Activated effector memory CD4-positive, alpha-beta T cell treated with anti-CD3 and anti-CD28 coated beads, Interleukin-2, amount 50 U/mL, for 16 hours (primary cell): ENCODE measurements at places on chromosomes 4 and X.

DNA sequence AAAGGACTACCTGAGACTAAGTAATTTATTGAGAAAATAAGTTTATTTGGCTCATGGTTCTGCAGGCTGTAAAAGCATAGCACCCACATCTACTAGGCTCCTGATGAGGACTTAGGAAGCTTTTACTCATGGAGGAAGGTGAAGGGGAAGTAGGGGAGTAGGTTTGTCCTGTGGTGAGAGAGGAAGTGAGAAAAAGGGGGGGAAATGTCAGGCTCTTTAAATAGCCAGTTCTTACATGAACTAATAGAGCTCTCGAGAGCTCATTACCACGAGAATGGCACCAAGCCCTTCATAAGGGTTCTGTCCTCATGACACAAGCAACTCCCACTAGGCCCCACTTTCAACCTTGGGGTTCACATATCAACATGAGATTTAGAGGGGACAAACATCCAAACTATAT lies 125.5 kb upstream of the NRK start:
- no peak for DNase-seq

DNA sequence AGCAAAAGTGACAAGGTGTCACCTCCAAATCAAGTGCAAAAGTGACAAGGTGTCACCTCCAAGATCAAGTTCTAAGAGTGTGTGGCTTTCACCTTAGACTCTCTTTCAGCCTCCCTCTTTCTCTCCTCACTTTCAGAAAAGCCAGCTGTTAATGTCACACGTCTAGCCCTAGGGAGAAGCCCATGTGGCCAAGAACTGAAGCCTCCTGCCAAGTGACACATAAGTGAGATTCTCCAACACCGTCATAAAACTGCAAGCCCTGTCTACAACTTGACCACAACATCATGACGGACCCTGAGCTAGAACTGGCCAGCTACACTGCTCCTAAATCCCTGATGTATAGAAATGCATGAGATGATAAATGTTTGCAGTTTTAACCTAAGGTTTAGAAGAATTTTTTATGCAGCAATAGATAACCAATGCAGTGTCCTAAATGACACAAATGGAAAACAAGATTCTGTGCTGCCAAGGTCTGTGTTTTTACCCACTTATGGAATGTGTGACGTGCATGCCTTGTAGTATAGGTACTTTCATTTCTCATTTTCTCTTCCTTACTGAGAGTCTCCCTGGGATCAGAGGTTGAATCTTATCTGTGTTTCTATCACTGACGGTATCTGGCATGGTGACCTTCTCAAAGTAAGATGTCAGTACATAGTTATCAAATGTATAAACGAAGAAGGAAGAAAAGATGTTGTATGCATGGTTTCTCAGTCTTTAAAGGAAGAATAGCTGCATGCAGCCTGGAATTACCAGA lies 25.0 kb downstream of the NLGN4X start:
- no peak for DNase-seq

GRCh38 chrX:132742246-132742645 lies 216.2 kb downstream of the HS6ST2 start:
- no peak for DNase-seq

DNA sequence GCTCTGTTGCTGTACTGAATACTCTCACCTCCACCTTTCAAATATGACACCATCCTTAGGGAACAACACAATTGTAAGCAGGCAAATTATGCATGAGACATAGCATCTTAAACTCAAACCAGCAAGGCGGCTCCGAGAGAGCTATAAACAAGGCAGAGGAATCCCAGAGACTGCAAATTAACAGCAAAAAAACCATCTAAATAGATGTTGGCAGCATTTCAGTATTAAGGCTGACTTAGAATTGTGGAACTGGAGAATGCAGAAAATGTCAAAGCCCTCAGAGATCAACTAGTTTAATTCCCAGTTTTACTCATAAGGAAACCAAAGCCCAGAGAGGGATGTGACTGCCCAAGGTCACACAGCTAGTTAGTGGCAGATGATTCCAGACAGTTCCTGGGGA lies 37.2 kb upstream of the SPANXC start:
- no peak for DNase-seq

DNA sequence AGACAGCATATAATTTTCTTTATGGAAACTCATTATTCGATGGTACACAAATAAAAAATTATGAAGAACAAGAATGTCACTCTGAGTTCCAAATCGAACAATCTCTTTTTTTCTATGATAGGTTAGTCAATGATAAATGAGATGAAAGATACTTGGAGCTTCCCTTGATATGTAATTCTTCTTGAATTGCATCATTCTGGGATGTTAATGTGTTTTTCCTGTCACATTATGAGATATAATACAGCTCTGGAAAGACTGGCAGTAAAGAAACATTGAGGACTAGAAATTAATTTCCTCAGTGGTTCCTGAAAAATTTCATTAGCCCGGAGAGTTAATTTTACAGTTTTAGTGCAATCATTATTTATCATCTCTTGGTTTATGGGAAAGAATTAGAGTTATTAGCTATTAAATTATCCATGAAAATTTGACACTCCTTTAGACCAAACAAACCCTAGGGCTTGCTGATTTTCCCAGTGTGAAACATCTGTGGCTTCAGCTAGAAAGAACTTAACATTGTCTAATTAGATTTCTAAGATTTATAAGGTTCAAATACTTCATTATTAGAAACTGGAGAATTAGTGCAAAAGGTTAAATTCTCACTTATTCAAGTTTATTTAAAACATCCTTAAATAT lies 1546.6 kb upstream of the TENM3 start:
- DNase-seq = no peak

GRCh38 chr4:2259036-2259540 lies 2.8 kb downstream of the MXD4 start:
- DNase-seq = peak; percentile 56

GRCh38 chr4:184590196-184590595 lies 59.1 kb downstream of the CASP3 start:
- no peak for DNase-seq

DNA sequence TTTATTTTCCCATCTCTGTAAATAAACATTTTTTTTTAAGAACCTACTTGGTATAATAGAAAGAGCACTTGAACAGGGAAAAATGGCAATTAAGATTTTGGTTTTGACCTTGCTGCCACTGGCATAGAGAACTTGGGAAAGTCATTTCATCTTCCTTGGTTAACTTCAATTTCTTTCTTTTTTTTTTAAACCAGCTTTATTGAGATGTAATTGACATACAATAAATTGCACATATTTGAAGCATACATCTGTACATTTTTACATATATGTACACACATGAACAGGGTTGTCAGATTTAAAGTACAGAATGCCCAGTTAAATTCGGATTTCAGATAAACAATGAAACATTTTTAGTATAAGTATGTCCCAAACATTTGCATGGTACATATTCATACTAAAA lies 103.0 kb upstream of the RAPGEF2 start:
- DNase-seq = no peak

DNA sequence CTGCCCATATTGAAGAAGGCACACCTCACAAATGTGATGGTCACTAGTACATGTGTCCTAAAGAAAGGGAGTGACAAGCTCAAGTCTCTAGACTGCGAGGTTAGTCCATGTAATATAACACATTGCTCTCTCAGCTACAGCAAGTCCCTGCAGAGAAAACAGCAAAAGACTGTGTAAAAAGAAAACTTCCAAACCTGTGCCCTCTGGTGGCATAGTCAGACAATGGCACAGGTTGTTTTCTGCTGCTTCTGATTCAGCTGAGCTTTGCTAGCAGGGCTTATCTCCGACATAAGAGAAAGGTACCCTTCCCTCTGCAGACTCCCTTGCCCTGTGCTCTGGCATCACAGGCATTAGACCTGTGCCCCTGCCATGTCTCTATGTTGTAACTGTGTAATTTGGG lies 1.4 kb upstream of the SERPINA7 start:
- no peak for DNase-seq

DNA sequence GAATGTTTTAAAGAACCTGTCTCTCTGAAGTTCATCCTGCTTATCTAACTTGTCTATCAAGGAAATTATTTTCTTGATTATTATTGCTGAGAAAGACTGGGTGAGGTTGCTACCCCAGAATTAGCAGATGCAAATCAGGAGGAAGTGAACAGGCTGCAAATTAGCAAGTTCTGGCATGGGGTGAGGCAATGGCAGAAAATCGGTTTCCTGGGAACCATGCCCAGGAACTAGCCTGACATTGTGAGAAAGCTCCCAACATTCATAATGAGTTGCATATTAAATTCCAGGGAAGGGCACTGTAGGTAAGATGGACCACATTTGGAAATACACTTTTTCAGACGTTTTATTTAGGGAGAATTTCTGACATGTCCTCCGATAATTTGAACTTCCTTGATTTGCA lies 11.6 kb downstream of the ARSF start:
- no peak for DNase-seq
